NCI-H2029 (cell line): ENCODE measurements at places on chromosomes 7 and 10.

GRCh38 chr7:44403775-44404174 lies 78.4 kb upstream of the CAMK2B start:
- no peak for DNase-seq

DNA sequence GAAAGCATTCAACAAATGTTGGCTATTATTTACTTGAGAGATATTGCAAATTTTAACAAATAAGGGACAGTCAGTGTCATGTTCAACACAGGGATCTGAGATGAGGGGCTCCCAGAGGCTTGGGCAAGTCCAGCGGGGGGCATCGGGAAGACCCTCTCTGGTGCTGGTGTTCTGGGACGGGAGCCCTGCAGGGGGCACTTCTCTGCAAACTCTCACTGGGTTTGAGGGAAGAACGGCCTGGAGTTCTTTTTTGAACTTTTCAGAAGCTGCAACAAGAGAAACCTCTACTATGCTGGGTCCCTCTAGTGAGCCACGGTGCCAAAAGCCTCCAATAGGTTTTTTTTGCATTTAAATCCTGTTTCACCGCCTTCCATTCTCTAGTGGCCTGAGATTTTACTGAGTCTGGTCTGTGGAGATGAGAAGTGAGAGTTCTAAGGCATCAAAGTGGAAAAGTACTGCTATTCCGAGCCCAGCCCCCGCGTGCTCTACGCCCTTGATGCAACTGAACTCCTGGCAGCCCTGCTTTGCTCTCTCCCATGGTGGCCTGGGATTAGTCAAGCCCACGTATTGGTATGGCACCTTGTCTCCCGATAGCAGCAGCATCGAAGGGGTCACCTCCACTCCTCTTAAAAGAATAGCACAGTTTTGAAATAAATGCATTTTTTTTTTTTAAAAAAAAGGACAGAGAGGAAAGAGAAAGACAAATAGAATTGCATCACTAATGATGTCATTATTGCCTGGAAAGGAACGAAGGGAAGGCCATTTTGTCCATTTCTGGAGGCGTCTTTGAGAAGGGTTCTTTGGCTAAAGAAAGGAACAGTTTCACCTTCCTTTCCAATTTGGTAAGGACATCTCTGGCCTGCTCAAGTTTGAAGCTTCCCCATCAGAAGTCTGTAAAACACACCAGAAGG lies 43.5 kb downstream of the CLEC2L start:
- no peak for DNase-seq

GRCh38 chr7:88291398-88292173 lies 15.1 kb downstream of the STEAP4 start:
- DNase-seq, result peak; percentile 52

GRCh38 chr7:101125989-101126650 lies 784 bp upstream of the SERPINE1 start:
- peak; percentile 12 for DNase-seq

- no peak for DNase-seq
Observed at GRCh38 chr7:150402671-150403321, 23.7 kb downstream of the ZNF775 start.

DNA sequence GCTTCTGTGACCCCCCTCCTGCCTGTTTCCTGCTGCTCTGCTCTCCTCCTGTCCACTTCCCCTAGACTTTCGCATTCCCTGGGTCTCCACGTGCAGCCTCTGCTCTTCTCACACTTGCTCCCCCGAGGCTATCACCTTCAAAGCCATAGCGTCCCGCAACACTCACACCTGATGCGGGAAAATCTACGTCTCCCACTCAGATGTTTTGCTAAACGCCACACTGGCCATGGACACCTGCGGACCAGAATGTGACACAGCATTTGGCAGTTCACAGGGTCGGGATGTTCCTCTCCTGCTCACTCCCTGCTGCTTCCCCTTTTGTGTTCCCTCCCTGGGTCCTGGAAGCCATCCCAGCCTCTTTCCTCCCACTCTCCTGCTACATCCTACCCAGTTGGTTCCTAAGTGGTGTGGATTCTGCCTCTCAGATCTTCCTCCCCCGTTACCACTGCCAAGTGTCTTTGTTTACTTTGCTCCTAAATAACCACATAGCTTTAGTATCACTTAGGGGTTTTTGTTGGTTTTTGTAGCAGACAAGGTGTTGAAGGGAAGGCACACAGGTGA lies 33.7 kb upstream of the RBM33 start:
- no peak for DNase-seq

- no peak for DNase-seq
Observed at GRCh38 chr10:94076325-94076841, 82.7 kb downstream of the PLCE1 start.

- DNase-seq, result no peak
Observed at GRCh38 chr7:123024989-123025758, 29.7 kb upstream of the TAS2R16 start.
